ENCODE measurements at places on chromosomes 7 and 10.

DNA sequence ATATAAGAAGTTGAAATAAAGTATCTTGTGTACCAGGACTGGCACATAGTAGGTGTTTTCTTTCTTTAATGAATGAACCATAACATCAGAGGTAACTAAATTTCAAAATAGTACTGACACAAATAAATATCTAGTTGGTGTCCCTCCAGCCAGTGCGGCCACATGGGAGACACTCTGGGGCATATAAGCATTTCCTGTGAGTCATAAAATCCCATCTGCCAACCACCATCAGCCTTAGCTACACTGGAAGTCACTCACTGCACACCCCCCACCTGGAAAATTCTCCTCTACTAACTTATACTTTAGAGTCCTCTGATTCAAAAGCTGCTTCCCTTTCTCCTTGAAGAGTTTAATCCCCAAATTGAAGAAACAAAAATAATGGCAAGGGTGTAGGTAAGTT lies 32.5 kb downstream of the DYDC1 start:
- DNase-seq, result no peak

DNA sequence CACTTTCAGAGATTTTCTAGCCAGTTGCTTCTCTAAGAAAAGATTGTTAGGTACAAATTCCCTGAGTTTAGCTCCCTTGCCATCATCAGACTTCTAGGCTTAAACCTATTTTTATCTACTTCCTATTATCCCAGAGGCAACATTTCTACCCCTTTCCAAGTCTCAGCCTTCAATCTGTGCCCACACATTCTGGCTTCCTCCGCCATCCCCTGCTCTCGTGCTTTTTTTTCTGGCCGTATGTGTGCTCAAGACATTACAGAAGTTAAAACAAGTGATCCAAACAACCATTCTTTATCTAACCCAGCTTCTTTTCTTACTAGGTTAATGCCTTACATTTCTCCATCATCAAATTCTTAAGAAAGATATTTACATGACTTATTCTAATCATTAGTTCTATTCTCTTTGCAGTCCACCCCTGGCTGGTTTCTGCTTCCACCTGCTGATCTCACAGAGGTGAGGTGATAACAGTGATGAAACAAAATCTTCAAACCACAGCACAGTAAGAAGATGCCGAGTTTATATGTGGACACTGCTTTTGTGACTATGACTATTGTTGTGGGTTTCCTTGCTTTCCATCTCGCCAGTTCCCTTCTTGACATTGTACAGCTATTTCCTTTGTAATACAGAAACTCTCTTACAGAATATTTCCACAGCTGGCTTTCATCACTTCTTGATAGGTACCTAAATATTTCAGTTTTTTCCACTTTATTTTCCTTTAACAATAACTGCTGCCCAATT lies 18.3 kb upstream of the CDK6 start:
- DNase-seq, result no peak

DNA sequence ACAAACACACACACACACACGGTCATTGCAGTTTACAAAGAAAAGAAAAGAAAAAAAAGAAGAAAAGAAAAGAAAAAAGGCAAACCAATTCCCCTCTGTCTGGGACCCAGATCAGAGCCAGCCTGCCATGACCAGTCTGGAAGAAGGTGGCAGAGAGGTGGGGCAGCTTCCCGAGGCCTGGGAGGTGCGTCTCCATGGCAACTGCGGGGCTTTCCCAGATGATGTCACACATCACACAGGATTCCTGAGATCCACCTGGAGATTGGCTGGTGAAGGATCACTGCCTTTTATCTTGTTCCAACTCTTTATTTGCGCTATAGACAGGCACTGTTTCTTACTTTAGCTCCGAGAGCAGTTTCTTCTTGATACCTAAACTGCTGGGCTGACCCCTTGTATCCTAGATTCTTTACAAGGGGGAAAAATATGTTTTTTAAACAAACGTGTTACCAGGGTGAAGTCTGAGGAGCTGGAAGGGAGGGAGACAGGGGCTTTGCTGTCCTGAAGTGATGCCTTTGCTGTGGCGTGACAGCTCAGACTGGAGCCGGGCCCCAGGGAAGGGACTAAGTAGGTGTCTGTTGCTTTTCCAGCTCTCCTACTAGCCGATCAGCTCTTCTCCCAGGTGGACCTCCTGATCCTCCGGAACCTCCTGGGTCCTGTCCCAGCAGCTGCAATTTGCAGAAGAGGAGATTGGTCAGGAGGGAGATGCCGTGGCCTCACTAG lies 298.5 kb downstream of the KLF6 start:
- DNase-seq, result no peak

- DNase-seq, result no peak
Observed at GRCh38 chr7:20738518-20739481, 47.9 kb downstream of the SP8 start.
